ENCODE measurements at places on chromosomes 3 and 15. TPM values are rescaled to one million over a fixed set of nuclear protein-coding genes. Genes with fewer than 3 reads are reported as not detected.

GRCh38 chr3:192607798-192608197 lies 119.5 kb downstream of the FGF12 start:
- no peak overlapping the region for H3K4me3 ChIP-seq
- no peaks in the 10 kb centered on the region for H3K4me1 ChIP-seq
- peaks cover 2% of the 10 kb centered on the region for H3K27me3 ChIP-seq
- H3K36me3 ChIP-seq, result no peaks in the 10 kb centered on the region
- no peak overlapping the region for H3K27ac ChIP-seq

DNA sequence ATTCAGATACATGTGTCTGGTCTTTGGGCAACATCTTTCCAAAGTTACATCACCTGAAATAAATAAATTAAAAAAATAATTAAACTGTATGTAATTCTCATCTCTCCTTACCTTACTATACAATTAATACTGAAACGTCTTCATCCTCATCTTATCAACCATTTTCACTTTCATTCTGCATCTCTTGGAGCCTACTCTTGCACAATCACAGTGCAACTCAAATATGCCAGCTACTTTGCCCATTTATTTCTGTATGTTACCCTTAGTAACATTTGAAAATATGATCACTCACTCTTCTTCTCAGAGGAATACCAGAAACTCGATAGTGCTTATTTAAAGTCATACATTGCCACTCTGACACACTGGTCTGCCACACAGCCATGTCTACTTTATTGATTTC lies 1357.1 kb upstream of the CADM2 start:
- no peaks in the 10 kb centered on the region for H3K27me3 ChIP-seq
- no peaks in the 10 kb centered on the region for H3K36me3 ChIP-seq
- no peak overlapping the region for H3K27ac ChIP-seq
- DNase-seq, result no peak
- H3K4me1 ChIP-seq, result no peaks in the 10 kb centered on the region
- H3K4me3 ChIP-seq, result no peak overlapping the region

The KLF13 gene
- 121 TPM for total RNA-seq

DNA sequence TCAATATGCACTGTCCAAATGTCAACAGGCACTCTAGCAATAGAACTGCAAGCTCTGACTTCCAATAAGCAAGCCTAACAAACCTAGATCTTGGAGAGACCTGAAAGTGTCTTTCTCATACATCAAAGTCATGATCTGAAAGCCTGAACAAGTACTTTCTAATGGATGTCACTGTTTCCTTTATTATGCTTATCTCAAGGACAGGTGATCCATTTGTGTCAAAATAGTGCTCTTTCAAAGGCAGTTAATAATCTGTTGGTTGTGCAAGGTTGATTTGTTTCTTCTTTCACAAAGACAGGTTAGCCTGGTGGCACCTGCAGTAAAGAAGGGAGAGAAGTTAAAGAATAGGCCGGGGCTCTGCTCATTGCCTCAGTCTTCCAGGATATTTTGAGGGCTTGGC lies 146.8 kb downstream of the EPHB1 start:
- H3K36me3 ChIP-seq, result no peaks in the 10 kb centered on the region
- DNase-seq, result no peak
- peaks cover 2% of the 10 kb centered on the region for H3K27me3 ChIP-seq
- no peak overlapping the region for H3K4me3 ChIP-seq

The TRH gene
- total RNA-seq, result not detected

The SPESP1 gene
- total RNA-seq, result 0.47 TPM

DNA sequence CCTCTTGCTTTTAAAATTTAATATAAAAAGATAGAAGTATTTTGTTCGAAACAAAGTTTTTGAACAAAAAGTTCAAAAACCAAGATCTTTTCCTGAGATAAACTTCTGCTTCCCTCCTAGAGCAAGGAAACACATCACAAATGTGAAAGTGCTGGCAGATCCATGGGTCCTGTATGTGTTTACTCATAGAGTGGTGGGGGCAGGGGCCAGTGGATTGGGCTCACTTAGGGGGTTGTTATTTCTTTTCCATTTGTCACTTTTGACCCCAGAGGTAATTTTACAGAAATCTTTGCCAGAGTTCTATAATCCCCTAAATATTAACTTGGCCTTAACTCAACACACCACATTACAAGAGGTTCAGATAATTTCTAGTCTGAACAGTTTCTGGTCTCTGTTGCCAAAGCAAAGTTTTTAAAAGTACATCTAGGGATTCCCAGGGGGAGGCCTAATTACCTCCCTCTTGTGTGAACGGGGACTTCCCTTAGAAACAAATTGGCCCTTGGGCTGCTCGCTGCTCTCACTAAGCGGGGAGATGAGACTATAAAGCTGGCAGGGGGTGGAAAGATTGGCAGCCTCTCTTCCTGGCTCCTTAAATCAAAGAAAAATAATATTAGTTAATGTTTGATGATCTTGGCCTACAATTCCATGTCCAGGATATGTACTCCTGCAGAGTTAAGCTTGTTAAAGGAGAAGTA lies 66.8 kb upstream of the PTX3 start:
- DNase-seq, result no peak
- no peaks in the 10 kb centered on the region for H3K4me1 ChIP-seq
- H3K27me3 ChIP-seq, result no peaks in the 10 kb centered on the region

Data from activated naive CD4-positive, alpha-beta T cell treated with anti-CD3 and anti-CD28 coated beads for 36 hours (primary cell).